Stimulated activated CD4-positive, alpha-beta T cell treated with anti-CD3 and anti-CD28 coated beads, Interleukin-4, amount 100 ng/mL, for 4 hours (primary cell): ENCODE measurements at places on chromosomes 6 and 20.

GRCh38 chr6:21208796-21209186, 384.8 kb upstream of the SOX4 start:
- DNase-seq = no peak

DNA sequence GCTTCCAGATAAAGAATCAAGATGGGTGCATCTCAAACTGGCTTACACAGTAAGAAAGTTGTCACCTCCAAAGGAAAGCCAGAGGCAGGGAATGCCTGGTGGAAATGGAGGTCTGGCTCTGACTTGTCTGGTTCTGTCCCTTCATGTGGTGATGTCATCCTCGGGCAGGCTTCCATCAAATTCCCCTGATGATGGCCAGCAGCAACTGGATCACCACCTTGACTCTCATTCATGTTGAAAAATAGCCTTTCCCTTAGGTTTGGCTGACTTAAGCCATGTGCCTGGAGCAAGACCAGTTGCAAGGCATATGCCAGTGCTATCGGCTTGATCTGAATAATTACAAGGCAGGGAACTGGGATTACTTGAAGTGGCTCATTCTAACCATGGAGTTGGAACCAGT, 28.8 kb downstream of the IMPG1 start:
- DNase-seq = no peak

GRCh38 chr6:40344566-40345167, 242.5 kb downstream of the LRFN2 start:
- DNase-seq = no peak

DNA sequence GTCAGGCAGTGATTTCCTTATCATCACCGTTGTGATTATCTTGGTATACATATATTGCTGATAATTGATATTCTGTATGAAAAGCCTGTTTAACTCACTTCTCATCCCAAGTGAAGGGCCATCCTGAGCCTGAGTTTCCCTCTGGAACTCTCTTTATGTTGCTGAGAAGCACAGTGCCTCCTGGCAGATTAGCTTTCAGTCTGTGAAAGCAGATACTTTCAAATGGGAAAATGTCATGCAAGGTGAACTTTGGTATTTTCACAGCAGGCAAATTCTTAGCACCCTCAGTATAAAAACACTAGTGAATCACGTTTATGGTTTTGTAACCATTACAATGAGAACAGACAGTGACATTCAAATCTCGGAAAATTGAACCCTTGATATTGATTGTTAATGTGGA, 151.6 kb downstream of the PRIM2 start:
- no peak for DNase-seq

DNA sequence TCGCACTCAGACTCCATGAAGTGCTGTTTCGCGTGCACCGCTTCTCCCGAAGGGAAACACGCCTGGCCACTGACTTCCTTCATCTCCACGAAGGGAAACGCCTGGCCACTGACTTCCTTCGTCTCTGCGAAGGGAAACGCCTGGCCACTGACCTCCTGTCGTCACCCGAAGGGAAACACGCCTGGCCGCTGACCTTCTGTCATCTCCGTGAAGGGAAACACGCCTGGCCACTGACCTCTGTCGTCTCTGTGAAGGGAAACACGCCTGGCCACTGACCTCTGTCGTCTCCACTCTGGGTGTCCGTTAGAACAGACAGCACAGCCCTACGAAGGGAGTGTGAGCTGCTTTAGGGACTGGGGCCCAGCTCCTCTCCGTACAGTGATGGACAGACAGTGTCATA, 17.1 kb upstream of the ADRM1 start:
- no peak for DNase-seq

DNA sequence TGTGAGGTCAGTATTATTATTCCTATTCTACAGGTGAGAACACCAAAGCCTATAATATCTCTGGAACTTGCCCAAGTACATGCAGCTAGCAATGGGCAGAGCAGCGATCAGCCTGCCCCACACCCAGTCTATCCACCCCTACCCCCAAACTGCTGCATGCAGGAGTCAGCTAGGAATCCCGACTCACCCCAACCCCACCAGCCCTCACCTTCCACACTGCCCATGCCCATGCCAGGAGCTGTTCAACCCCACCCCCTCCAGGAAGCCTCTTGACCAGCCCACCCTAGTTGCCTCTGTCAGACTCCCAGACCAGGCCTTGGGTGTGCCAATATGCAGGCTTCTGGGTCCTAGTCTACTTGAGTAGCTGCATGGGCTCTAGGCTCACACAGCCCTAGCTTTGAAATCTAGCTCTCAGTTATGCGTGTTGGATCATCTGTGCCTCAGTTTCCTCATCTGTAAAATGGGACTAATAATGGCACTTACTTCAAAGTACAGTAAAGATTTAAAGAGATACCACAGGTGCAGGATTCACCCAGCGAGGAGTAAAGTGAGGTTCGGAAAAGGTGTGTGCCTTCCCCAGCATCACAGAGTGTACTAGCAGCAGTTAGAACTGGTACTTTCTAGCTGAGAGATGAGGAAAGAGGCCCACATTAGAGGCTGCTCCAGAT, 173.2 kb downstream of the VEGFA start:
- DNase-seq = no peak

- DNase-seq = no peak
These were observed 26.3 kb upstream of the MC3R start for GRCh38 chr20:56222201-56222600.

DNA sequence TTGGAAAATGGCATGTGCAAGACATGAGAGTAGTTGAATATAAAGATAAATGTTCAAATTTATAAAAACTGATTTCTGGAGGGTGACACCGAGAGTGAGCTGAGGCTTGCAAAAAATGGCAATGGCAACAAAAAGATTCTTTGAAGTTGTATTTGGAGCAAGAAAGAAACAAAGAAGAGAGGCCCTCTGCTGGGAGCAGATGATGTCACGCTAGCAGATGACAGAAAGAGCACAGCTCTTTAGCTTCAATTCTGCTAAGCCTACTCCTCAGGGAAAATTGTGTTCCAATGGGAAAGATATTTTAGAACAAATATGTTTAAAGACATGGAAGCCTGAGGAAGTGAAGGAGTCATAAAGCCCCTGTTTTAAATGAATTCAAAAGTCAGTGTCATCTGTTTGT, 125.3 kb upstream of the NOX3 start:
- DNase-seq = no peak

- DNase-seq = no peak
These were observed 11.2 kb downstream of the FAM120B start for GRCh38 chr6:170317718-170318117.

- peak; percentile 48 for DNase-seq
These were observed 108.4 kb upstream of the PRSS16 start for GRCh38 chr6:27138837-27139755.

DNA sequence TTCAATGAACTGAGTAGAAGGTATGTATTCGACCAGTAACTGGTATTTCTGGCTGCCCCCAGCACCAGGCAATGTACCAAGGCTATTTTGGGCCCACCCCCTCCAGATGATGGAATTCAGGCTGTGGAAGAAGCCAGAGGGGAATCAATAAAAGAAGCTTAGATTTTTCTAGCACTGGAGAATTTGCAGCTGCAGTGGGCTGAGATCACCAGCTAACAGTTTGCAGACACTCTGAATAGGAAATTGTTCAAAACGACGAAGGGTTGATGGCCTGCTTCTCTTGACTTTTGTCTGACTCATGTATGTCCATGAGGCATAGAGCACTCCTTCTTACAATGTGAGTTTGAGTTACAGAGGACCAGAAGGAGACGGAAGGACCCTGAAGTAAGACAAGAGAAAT, 32.4 kb upstream of the FBXO9 start:
- DNase-seq = no peak

GRCh38 chr6:34027445-34027936, 118.4 kb downstream of the GRM4 start:
- DNase-seq = peak; percentile 72

- no peak for DNase-seq
These were observed 471.2 kb downstream of the PKHD1 start for GRCh38 chr6:51616243-51616642.

DNA sequence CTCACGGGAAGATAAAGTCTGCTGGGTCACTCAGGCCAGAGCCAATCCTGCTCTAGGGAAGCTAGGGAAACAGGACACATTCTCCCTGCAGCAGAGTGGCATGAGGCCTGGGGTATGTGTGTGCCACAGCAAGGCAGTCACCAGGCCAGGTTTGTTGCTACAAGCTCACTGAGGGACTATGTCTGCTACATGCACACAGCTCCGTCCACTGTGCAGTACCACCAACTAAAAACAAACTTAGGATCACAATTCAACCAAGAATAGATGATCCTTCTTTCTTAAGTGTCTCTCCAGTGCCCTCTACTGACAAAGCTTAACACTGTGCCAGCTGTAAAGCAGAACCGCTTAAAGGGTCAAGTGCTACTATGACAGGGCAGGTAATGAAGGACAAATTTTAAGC, 192.5 kb downstream of the PTPRK start:
- DNase-seq = no peak

GRCh38 chr6:161251345-161251744, 22.5 kb downstream of the AGPAT4 start:
- no peak for DNase-seq

DNA sequence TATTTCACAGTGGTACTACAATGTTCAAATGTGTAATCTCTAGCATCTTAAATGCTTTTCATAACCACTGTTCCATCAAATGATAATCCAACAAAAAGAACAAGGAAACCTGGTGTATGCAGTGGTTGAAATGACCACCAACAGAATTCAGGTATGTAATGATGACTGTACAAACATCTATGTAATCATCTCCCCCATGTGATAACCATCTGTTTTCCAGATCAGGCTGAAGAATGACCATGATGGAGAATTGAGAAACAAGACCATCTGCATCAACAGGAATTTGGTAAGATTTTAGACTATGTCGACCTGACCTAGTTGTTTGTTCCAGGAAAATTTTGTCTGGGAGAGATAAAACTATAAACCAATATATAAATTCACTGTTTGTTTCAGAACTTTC, 81.3 kb upstream of the ASCC3 start:
- DNase-seq = no peak

GRCh38 chr20:61759286-61760065, 306.2 kb downstream of the TAF4 start:
- DNase-seq = no peak

DNA sequence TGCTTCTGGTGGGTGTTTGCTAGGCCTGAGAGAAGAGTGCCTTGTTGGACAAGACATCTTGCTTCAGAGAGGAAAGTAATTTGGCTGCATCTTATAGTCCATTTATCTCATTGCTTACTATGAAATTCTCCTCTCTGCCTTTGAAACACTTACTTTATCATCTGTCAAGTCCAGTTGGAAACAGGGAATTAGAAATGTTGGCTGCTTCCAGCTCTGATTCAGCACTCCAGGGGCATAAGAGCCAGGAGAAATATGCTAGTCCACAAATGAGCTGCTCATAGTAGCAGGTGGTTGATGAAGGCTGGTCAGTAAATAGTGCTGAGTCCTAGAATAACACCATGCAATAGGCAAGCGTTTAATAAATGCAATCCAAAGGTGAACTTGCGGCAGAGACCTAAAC, 227.1 kb downstream of the SLC35F1 start:
- no peak for DNase-seq

DNA sequence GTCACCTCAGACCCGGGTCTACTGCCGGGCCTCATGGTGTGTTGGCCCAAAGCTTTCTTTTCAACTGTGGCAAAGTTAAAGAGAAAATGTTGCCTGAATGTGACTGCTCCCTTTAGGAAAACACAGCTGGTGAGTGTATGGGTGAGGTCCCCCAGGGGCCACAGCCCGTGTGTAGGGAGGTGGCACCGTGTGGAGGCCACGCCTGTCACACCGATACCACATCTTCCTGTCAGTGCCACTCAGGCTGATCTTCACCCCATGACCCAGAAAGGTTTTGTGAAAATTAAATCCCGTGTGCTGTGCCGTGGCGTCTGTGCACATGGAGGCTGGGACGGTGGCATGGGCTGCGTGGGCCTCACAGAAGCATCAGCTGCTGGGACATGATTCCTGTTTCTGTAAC, 10.7 kb upstream of the ADRM1 start:
- no peak for DNase-seq

- DNase-seq = peak; percentile 57
These were observed 35.7 kb upstream of the ID1 start for GRCh38 chr20:31569163-31570020.

GRCh38 chr20:6012179-6012578, 41.7 kb downstream of the LRRN4 start:
- no peak for DNase-seq

DNA sequence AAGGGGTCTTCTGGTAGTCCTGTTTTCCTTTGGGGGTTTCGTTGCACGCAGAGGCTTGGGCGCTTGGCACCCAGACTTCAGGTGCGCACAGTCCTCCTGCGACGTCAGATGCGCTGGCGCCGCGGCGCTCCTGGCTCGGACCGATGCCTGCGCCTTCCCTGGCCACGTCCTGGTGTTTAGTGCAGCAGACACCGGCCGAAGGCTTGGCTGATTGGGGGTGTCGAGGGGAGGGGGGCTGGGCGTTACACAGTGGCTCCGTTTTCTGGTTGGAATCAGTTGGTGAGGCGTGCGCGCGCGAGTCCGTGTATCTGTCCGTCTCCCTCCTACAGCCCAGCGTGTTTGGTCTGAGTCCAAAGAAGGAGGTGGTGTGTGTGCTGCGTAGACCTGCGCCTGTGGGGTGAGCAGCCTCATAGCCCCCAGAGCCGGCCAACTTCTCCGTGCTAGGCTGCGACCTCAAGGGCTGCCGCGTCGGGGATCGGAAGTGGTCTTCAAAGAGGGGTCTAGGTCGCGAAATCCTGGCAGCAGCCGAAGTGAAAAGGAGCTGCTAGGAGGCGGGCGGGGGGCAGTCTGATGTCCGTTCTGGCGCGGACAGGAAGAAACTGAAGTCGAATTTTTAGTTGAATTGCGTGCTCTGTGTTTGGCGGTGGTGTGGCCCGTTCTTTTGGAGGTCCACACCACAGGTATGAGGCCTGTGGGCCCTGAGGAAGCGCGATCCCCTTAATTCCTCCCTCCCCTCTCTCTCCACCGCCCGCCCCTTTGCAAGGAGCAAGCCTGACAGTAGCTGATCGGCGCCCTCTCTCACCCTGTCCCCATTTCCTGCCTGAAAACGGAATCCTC, 1.5 kb downstream of the SYNDIG1 start:
- DNase-seq = no peak

DNA sequence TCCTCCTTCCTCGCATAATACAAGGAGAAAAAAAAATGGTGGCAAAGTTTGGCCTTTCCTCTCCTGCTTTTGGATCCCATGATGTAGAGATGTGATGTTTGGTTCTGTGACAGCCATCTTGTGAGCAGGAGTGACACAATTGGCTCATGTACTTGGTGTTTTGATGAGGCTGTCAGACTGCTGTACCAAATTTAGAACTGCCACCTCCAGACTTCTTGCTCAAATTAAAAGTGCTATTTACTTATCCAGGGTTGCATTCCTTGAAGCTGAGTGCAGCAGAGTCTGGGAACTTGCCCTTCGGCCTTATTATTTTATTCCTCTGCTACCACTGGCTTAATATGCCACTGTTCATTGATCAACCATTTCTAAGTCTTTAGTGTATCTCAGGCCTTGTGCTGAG, 21.9 kb downstream of the BCAS1 start:
- DNase-seq = no peak
